ENCODE measurements at places on chromosomes 7 and 10. TPM values are rescaled to one million over a fixed set of nuclear protein-coding genes. Genes with fewer than 3 reads are reported as not detected.
A peak's percentile ranks its signal among the peaks of the same experiment; 100 is the strongest.

DNA sequence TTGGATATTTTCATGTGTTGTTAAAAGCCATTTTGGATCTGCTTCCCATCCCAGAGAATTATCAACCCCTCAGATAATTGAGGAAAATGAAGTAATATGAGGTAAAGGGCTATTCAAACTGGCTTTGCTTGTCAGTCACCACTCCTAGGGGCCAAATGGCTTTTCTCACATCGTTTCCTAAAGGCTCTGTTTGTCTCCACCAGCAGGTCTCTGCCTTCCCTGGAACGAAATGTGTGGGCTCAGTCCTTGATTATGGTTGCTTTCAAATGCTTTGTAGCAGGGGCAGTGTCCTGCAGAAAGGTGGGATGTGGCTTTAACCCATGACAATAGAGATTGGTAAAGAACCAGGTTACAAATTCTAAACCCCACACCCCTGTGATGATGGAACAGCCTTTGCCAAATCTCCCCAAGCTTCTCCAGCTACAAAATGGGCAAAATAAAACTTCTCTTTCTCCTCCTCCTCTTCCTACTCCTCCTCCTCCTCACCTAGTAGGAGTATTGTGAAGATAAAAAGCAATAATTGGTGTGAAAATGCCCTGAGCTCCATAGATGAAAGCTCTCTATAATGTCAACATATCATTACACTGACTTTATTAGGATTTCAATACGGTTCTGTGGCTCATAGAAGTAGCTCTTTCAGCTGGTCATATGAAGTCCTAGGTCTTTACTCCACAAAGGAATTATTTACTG is 127.6 kb downstream of the CHN2 start:
- H3K27ac ChIP-seq, result no peak overlapping the region
- H3K4me3 ChIP-seq, result no peak overlapping the region
- no peaks in the 10 kb centered on the region for H3K27me3 ChIP-seq
- DNase-seq, result no peak
- H3K36me3 ChIP-seq, result no peaks in the 10 kb centered on the region

GRCh38 chr10:93139059-93139655 is 65.5 kb downstream of the CYP26A1 start:
- H3K27ac ChIP-seq, result no peak overlapping the region
- no peaks in the 10 kb centered on the region for H3K4me1 ChIP-seq
- H3K36me3 ChIP-seq, result no peaks in the 10 kb centered on the region
- H3K4me3 ChIP-seq, result no peak overlapping the region

DNA sequence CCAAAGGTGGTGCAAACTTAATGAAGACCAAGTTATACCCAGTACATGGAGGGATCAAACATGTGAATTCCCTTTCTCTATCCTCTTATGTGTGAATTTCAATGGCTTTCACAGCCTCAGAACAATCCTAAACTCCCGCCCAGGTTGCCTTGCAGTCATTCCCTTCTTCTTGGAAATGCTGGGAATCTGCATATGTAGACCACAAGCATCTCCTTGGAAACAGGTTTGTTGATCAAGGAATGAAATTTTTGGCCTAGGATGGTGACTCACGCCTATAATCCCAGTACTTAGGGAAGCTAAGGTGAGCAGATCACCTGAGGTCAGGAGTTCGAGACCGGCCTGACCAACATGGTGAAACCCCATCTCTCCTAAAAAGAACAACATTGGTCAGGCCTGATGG is 77.8 kb upstream of the ABI1 start:
- H3K27ac ChIP-seq, result no peak overlapping the region
- H3K36me3 ChIP-seq, result no peaks in the 10 kb centered on the region
- no peak overlapping the region for H3K4me3 ChIP-seq

- H3K4me3 ChIP-seq, result no peak overlapping the region
- peaks cover 41% of the 10 kb centered on the region for H3K27me3 ChIP-seq
- DNase-seq, result no peak
- H3K36me3 ChIP-seq, result no peaks in the 10 kb centered on the region
- peaks cover 4% of the 10 kb centered on the region for H3K4me1 ChIP-seq
These were observed 1.7 kb downstream of the CACNA2D1 start for GRCh38 chr7:82441669-82442478.

DNA sequence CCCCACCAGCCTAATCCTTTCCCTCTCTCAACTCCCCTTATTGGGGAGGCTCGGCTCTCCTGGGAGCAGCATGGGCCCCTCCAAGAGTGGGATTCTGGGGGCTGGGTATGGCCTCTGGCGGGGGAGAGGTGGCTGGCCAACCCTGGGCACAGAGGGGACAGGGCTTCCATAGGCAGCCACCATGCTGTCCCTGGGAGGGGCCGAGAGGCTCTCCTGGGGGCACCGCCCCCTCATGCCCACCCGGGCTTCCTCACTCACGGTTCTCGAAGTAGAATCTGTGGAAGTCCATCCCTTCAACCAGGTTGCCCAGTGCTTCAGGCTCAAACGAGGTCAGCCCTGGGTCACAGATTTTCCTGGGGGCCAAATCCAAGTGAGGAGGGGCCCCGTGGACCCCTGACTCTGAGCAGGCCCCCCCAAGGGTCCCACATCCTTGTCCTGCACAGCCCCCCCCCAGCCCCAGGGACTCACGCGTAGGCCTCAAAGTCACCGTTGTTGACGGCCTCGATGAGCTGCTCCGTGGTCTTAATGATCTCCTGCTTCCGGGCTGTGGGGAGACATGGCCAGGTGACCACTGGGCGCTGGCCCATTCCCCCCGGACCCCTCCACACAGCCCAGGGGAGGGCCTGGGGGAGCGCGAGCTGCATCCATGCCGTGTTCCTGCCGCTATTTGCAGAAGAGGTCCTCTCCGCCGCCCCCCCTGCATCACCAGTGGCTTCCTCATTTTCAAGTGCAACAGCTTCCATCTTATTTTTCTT is 19.8 kb downstream of the YKT6 start:
- H3K27me3 ChIP-seq, result no peaks in the 10 kb centered on the region
- no peak for DNase-seq
- no peak overlapping the region for H3K4me3 ChIP-seq
- no peaks in the 10 kb centered on the region for H3K36me3 ChIP-seq

Gene CHAT
- total RNA-seq, result not detected

DNA sequence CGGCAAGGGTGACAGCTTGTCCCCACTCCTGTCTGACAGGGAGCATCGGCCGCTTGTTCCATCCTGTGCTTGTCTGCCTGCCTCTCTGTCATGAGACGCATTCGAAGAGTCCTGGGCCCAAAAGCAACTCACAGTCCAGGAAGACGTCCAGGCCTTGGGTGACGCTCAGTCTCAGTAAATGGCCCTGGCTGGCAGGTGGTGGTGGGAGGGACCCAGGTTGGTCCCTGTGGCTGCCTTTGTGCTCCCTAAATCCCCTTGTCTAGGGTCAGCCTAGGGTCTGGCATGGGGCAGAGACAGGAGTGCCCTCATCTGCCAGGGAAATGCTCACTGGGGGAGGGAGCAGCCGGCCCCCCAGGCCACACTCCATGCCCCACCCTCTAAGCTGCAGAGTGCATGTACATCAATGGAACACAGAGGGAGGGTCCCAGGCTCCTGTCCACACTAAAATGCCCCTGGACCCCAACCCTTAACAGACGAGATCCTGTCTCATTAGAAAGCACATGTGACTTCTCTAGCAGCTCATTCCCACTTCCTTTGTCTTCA is 295.2 kb upstream of the ZNF32 start:
- no peak for DNase-seq
- H3K27ac ChIP-seq, result no peak overlapping the region
- H3K27me3 ChIP-seq, result no peaks in the 10 kb centered on the region
- H3K4me3 ChIP-seq, result no peak overlapping the region
- no peaks in the 10 kb centered on the region for H3K36me3 ChIP-seq

DNA sequence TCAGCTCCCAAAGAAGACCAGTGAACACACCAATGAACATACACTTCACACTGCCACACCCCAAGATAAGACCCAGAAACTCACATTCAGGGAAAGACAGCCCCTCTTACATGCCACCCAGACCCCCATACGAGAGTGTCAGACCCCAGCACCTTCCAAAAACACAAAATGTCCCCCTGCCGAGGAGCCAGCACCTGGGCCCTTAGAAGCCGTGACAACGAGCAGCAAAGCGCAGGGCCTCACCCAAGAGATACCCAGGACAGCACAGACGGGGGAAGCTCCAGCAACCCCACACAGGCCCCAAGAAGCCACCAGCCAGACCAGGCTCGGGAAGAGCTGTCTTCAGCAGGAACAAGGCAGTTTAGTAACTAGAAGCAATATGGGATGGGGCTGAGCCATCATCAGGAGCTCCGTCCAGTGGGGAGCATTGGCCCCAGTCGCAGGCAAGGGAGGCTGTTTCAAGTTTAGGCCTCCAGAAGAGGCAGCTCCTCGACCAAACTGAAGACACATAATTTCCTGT is 243.6 kb downstream of the PTPRN2 start:
- DNase-seq, result no peak
- H3K27ac ChIP-seq, result no peak overlapping the region
- H3K4me1 ChIP-seq, result no peaks in the 10 kb centered on the region
- H3K36me3 ChIP-seq, result peaks cover 5% of the 10 kb centered on the region
- H3K4me3 ChIP-seq, result no peak overlapping the region

Gene DOCK1
- total RNA-seq, result 0.76 TPM

DNA sequence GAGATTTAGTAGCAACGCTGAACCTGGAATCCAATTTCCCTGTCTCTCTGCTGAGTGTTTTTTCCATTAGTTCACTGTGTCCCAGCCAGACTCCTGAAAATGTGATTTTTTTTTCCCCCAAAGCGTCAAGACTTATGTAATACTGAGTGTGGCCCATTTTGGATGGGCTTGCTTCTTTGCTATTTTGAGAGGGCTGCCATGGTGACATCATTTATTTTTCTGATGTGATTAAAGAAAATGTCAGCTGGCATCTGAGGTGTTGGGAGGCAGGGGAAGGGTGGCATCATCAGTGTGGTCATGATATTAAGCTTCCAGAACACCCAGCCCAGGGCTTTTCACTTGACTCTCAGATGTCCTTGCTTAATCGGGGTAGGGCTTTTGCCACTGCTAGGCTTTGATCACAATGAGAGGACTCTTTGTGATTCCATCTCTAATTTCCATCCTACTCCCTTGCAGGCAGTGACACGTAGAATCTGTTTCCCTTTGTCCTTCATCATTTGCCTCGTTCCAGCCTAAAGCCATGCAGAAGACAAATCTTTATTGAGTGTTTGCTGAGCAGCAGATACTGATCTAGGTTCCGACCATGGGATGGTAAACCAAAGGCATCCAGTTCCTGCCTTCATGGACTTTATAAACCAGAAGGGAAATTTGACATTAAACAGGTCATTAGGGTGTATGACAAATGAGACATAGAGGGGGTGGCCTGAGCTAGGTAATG is 7.4 kb downstream of the ZNF365 start:
- no peak overlapping the region for H3K27ac ChIP-seq
- H3K4me3 ChIP-seq, result no peak overlapping the region
- H3K36me3 ChIP-seq, result no peaks in the 10 kb centered on the region
- H3K4me1 ChIP-seq, result peaks cover 1% of the 10 kb centered on the region

DNA sequence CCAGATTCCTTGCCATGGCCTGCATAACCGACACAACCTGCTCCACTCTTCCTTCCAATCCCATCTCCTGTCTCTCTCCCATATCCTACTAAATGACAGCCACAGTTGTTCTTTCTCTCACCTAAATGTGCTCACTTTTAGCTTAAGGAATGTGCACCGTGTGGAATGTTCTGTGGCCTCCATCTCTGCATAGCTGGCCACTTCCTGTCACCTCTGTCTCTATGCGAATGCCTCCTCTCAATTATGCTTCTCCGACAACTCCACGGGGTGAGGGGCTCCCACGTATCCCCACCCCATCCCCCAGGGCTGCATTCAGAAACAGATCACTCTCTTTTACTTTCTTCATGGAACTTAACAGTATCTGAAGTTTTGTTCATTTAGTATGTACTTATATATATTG is 110.7 kb downstream of the RAB18 start:
- no peak overlapping the region for H3K27ac ChIP-seq
- no peak overlapping the region for H3K4me3 ChIP-seq
- H3K4me1 ChIP-seq, result no peaks in the 10 kb centered on the region
- no peak for DNase-seq

Gene PHF14
- 41.6 TPM for total RNA-seq

DNA sequence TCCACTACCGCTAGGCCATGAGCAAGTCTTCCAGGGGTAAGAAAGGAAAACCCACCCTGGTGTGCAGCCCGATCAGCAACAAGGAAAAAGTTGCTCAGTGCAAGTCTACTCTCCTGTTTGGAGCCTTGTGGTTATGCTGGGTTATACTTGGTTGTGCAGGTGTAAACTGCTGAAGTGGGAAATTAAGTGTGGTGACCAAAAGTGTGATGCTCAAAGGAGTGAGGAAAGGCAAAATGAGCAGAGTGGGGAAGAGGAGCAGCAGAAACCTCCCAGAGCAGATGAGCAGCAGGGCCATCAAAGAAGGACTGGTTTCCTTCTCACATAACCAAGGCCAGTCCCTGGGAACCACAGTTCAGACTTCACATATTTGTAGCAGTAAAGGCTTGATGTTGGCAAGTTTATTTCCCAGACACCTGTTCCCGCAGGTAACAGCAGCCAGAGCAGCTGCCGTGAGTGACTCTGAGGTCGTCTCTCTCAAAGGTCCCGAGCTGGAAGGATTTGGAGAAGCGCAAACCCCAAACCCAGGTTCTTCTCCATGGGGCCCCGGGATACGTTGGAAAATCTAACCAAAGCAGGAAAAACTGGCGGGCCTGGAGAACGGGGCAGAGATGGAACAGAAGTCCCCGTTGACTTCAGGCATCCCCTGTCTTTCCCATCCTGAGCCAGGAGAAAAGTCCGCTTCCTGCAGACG is 607 bp upstream of the SMO start:
- peak overlapping the region; percentile 73 for H3K4me3 ChIP-seq
- no peak for DNase-seq
- no peaks in the 10 kb centered on the region for H3K36me3 ChIP-seq
- H3K4me1 ChIP-seq, result peaks cover 8% of the 10 kb centered on the region
- H3K27me3 ChIP-seq, result peaks cover 39% of the 10 kb centered on the region
- H3K27ac ChIP-seq, result no peak overlapping the region

Gene FOXP2
- not detected for total RNA-seq

- H3K4me1 ChIP-seq, result peaks cover 48% of the 10 kb centered on the region
- H3K36me3 ChIP-seq, result peaks cover 2% of the 10 kb centered on the region
- DNase-seq, result no peak
- H3K27ac ChIP-seq, result no peak overlapping the region
- H3K27me3 ChIP-seq, result no peaks in the 10 kb centered on the region
- H3K4me3 ChIP-seq, result no peak overlapping the region
These were observed 28.3 kb downstream of the HIPK2 start for GRCh38 chr7:139749545-139749944.
